ENCODE measurements at places on chromosomes 2 and 18. TPM values are rescaled to one million over a fixed set of nuclear protein-coding genes. Genes with fewer than 3 reads are reported as not detected.

Gene OTOF
- 0.10 TPM for total RNA-seq

Gene PLCD4
- 0.64 TPM for total RNA-seq

GRCh38 chr2:60275958-60276357 lies 277.5 kb downstream of the BCL11A start:
- DNase-seq = no peak
- no peak overlapping the region for H3K4me3 ChIP-seq
- H3K27ac ChIP-seq = no peak overlapping the region
- H3K4me1 ChIP-seq = no peaks in the 10 kb centered on the region

DNA sequence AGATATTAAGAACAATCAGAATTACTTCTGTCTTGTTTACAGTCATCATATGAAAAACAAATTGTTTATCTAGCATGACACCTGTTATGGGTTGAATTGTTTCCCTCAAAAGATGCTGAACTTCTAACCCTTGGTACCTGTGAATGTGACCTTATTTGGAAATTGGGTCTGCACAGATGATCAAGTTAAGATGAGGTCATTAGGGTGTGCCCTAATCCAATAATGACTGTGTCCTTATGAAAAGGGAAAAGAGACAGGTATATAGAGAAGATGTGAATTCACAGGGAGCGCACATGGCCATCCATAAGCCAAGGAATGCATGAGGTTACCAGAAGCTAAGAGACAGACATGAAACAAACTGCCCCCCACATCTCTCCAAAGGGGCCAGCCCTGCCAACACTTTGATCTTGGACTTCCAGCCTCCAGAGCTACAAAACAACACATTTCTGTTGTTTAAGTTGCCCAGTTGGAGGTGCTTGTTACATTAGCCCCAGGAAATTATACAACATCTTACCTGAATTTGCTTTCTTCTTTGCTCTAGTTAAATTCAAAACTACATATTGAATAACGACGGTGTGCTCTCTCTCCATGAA lies 2.3 kb upstream of the HPCAL1 start:
- H3K4me3 ChIP-seq = no peak overlapping the region
- no peaks in the 10 kb centered on the region for H3K27me3 ChIP-seq
- no peak for DNase-seq
- peaks cover 27% of the 10 kb centered on the region for H3K4me1 ChIP-seq
- no peaks in the 10 kb centered on the region for H3K36me3 ChIP-seq
- no peak overlapping the region for H3K27ac ChIP-seq

GRCh38 chr18:8526332-8526731 lies 82.9 kb upstream of the RAB12 start:
- no peaks in the 10 kb centered on the region for H3K4me1 ChIP-seq
- H3K27ac ChIP-seq = no peak overlapping the region
- H3K36me3 ChIP-seq = no peaks in the 10 kb centered on the region
- no peak for DNase-seq
- no peak overlapping the region for H3K4me3 ChIP-seq
